ENCODE measurements at places on chromosomes 4 and X.

DNA sequence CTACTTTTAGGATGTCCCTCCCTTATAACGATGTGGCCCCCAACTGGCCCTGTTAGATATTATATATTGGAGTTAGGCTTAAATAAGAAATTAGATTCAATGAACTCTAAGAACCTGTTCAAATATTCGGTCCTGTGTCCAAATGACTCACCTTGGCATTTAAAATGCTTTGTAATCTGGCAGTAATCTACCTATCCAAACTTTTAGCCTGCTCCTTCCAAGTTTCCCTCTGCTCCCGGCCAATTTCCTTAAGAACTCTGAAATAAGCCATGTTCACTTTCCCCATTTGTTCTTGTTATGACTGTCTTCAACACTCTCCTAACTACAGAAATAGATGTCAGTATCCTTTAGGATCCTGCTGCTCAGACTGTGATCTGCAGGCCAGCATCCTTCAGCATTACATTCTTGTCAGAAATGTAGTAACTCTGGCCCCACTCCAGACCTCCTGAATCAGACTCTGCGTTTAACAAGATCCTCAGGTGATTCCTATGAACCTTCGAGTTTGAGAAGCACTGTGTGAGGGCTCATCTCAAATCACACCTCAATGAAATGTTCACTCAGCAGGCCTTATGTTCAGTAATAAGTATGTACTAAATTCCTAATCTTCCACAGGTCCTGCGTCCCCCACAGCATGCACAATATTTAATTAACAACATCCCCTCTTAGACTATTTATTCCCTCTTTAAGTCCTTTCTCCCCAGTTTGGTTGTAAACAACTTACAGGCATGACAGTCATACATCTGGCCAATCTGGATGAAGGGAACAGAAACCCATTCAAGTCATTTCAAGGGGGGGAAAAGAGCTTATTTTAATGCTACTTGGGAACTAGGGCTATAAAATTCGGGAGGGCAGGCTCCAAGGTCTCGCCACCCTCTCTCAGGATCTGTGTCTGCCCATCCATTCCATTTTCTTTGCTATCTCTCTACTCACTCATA, 3.0 kb downstream of the ATP8A1 start:
- DNase-seq, result no peak

- no peak for DNase-seq
Measured at GRCh38 chr4:41935652-41936021, 408 bp downstream of the TMEM33 start.

GRCh38 chrX:96438803-96439202, 245.8 kb upstream of the DIAPH2 start:
- DNase-seq, result no peak

DNA sequence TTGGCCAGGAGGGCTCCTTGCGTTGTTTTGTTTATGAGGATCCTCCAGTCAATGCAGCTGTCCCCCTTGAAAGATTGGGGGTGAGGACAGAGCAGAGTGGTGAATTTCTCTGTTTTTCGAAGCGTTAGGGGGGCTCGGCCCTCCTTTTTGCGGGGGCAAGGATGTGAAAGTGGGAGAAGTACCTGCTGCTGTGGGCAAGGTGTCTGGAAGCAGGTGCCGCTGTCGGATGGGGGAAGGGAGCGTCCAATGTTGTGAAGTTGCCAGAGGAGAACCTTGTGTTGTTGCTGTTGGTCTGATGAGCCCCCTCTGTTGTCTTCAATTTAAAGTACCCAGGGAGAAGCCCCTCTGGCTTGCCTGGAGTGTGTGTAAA, 613 bp downstream of the GLRB start:
- no peak for DNase-seq

- DNase-seq, result no peak
Measured at GRCh38 chrX:23554304-23554703, 113.0 kb upstream of the PRDX4 start.

- no peak for DNase-seq
Measured at GRCh38 chr4:878796-879728, 53.1 kb downstream of the GAK start.

- DNase-seq, result no peak
Measured at GRCh38 chr4:82747686-82748575, 50.7 kb downstream of the SCD5 start.

- DNase-seq, result no peak
Measured at GRCh38 chr4:114563536-114564315, 34.9 kb upstream of the UGT8 start.

- DNase-seq, result no peak
Measured at GRCh38 chr4:66091786-66092185, 421.5 kb upstream of the EPHA5 start.

Measured in epithelial cell of prostate (primary cell).